Neuronal stem cell (in vitro differentiated cells): ENCODE measurements at places on chromosomes 7 and 10.

DNA sequence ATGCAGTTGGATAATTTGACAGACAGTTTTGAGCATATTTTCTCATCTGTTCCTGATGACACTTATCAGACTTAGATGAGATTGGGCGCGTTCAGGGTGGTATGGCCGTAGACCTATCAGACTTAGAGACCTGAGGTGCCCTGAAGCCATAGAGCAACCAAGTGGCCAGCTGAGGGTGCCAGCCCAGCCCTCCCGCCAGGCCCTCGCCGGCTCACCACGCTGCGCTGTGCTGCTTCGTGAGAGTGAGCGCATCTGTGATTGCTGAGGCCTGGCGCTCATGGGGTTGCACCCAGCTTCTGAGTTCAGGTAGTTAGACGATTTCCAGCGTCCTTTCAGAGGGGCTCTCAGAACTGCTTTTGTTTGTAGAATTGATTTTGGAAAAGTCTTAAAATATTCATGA, 10.2 kb downstream of the FBH1 start:
- DNase-seq: no peak

DNA sequence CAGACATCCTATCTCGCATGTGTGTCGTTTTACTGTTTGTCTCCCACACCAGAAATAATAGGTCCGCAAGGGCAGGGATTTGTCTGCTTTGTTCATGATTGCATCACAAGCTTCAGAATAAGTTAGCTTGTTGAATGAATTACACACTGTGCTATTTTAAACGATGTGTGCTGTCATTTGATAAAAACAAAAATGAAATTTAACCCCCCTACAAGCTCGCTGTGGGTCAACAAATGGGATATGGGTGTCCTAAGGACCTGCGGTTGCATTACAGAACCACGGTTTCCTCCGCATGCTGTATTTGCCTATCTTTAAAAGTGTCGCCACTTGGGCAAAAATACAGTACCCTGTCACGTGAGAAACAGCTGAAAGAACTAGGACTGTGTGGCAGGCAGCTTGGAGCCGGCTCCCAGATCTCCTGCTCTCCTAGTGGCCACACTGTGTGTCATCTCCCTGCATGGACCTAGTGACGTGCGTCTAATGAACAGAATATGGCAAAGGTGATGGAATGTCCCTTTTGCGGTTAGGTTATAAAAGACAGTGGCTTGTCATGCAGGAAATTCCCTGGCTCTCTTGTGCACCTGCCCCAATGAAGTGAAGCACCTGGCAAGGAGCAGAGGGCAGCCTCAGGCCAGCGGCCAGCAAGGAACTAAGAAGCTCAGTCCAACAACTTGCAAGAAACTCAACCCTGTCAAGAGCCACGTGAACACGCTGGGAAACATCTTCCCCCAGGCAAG, 32.9 kb upstream of the CRYGN start:
- no peak for DNase-seq

GRCh38 chr10:111128331-111129180, 51.7 kb downstream of the ADRA2A start:
- no peak for DNase-seq

DNA sequence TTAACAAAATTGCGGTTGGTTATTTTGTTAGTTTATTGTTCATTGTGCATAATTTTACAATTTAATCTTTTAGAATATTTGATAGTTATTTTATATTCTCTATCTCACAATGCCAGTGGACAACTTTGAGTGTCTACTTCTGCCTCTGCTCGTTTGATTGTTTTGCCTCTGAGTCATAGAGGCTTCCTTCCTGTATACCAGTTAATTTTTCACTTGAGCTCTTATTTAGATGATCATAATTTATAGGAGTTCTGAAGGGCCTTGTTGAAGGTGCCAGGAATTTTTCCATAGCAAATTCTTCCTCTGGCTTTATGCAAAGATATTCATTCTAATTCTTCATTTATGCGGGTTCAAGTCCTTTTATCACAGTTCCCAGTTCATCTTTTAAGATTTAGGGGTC, 5.2 kb upstream of the MALRD1 start:
- DNase-seq: no peak

DNA sequence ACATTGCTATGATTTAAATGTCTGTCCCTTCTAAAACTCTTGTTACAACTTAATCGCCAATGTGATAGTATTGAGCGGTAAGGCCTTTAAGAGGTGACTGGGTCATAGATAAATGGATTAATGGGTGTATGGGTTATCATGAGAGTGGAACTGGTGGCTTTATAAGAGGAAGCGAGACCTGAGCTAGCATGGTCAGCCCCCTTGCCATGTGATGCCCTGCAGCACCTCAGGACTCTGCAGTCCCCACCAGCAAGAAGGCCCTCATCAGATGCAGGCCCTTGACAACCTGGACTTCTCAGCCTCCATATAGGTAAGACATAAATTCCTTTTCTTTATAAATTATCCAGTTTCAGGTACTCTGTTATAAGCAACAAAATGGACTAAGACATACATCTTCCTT, 15.6 kb downstream of the PARP12 start:
- DNase-seq: no peak

- DNase-seq: no peak
These were observed 88.9 kb upstream of the WAC start for GRCh38 chr10:28444031-28444430.

DNA sequence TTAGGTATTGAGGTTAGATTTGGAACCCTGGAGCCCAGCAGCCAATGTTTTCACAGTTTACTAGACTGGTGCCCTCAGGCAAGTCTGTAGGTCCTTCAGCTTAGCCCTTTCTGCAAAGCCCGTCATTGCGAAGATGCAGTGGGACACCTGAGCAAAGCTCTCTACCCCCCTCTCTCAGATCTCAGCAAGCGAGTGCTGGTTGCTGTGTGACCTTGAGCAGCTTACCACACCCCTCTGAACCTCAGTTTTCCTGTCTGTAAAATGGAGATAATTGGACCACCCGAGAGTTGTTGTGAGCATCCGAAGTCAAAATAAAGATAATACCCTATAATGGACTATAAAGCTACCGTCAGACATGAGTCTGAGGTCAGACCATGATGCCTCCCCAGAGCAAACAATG, 3.7 kb downstream of the NPC1L1 start:
- no peak for DNase-seq

GRCh38 chr10:51892965-51893658, 193.7 kb upstream of the CSTF2T start:
- peak; percentile 48 for DNase-seq

DNA sequence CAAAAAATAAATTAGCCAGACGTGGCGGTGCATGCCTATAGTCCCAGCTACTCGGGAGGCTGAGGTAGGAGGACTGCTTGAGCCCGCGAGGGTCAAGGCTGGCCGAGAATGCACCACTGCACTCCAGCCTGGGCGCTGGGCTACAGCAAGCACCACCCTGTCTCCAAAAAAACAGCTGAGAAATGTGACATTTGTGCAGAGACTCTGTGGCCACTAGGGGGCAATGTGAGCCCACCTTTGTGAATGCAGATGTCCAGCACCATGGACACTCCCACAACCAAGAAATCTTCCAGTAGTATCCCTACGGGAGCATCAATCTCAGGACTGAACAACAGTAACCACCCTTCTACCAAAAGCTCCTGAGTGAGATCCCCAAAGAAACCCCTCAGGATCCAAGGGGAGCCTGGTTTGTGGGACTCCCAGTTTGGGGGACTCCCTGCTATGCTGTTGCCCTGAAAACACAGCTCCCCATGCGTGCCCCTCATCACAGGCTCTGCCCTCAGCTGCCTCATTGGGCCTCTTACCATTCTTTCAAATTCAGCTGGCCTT, 6.2 kb upstream of the AHCYL2 start:
- DNase-seq: peak; percentile 88

DNA sequence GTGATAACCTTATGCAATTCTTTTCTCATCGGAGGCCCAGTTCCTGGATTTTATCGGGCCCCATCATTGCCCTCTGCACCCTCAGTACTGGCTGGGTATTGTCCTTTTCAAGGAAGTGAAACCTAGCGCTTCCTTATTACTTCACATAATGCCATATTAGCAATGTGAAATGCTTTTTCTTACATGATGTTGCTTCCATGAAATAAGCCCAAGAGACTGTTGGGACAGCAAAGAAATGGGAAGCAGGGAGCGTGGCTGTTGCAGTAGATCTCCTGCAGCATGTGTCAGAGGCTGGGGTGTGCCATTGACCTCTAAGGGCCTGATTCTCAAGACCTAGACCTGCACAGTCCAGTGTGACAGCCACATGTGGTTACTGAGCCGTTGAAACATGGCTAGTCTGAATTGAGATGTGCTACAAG, 8.1 kb downstream of the CHN2 start:
- DNase-seq: no peak

- DNase-seq: no peak
These were observed 38.2 kb downstream of the SPOCK2 start for GRCh38 chr10:72049969-72050781.

DNA sequence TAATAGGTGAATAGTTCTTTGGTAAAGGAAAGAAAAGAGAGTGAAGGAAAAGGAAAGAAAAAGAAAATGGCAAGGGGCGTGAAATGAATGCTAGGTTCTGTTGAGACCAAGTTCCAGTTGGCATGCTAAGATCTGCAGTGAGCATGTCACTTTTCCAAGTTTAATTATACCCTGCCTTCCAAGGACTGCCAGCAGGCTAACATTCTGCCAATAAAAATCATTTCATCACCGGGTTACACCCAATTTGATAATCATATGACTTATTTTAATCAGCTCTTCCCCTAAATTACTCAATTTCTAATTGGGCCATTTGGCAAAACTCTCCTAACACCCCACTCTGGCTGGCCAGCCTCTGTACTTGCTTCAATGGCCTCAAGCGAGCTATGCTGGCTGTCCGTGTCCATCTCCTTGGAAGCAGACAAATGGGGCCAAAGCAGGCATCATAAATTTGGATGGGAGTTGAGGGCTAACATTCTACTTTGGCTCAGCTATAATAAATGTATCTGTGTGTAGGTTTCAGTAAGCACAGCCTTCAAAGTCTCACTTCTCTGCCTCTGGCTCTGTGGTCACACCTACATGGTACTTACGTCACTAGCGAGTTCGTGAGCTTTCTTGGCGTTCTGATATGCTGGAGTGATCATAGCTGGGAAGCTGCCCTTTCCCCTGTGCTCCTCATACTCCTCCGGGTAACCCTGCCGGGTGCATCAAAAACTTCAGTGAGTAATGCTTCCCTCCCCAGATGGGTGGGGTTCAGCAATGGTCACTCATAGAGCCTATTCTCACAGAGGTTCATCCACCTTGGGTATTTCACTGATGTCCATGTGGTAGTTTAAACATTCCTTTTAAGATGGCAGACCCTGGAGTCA, 17.3 kb downstream of the NRAP start:
- DNase-seq: no peak

- DNase-seq: peak; percentile 29
These were observed 106.9 kb upstream of the RHEB start for GRCh38 chr7:151626422-151627115.

GRCh38 chr10:67934336-67934735, 49.9 kb downstream of the SIRT1 start:
- DNase-seq: no peak

DNA sequence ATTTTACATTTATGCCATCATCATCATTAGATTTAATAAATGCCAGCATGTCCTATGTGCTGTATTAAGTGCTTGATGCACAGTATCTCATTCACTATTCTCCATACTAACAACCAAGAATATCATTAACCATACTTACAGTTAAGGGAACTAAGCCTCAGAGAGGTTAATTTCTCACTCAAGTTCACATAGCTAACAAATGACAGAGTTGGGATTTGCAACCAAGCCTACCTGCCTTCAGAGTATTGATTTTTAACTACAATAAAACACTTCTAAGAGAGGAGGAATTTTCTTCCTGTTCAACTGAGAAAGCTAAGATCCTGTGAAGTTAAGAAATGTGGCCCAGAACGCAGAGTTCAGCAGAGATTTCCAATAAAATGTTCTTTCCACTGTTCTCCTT, 403.0 kb downstream of the KCNMA1 start:
- no peak for DNase-seq
